ENCODE measurements at places on chromosomes 4 and X.
A peak's percentile ranks its signal among the peaks of the same experiment; 100 is the strongest.

GRCh38 chrX:2640436-2641150, 50.5 kb upstream of the CD99 start:
- DNase-seq: no peak

DNA sequence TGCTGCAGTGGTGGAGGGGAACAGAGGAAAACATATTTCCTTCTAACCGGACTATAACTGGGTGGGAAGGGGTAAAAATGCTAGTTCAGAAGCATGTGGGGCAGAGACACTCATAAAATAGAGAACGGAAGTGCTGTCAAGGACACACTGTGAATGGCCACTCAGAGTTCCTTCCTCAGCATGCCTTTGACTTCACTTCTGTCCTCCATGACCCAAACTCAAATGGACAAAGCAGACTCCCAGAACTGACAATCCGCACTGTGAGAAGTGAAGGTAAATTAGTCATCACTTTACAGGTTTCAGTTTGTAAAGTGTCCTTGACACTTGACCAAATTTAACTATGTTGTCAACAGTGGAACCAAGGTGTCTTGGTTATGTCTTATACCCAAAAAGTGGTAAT, 30.2 kb upstream of the ELF2 start:
- no peak for DNase-seq

DNA sequence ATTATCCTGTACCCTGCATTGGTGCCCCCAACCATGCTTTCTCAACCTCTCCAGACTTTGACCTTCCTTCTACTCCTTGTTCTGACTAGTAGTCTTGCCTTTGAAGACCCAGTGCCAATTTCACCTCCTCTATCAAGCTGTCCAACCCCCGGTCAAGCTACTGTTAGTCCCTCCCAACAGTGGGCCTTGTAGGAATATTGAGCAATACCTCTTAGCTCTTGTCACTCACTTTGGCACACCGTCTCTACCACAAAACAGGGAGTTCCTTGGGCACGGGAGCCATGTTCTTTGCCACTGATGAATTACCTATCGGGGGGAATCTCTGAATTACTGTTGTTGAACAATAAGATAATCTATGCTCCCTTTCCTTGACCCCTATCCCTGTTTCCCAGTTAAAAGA, 25.2 kb downstream of the LAS1L start:
- no peak for DNase-seq

GRCh38 chr4:80787306-80787705, 243.2 kb upstream of the BMP3 start:
- no peak for DNase-seq

- no peak for DNase-seq
Measured at GRCh38 chr4:181265370-181265769, 977.8 kb upstream of the TENM3 start.

- DNase-seq: no peak
Measured at GRCh38 chrX:130829526-130830515, 73.2 kb downstream of the ENOX2 start.

- no peak for DNase-seq
Measured at GRCh38 chr4:168682898-168683500, 186.1 kb downstream of the PALLD start.

- DNase-seq: no peak
Measured at GRCh38 chrX:143873343-143873742, 10.5 kb upstream of the UBE2NL start.

GRCh38 chrX:150370589-150371312, 7.6 kb downstream of the MAMLD1 start:
- no peak for DNase-seq

GRCh38 chrX:151393514-151393913, 3.5 kb upstream of the VMA21 start:
- DNase-seq: peak; percentile 29

DNA sequence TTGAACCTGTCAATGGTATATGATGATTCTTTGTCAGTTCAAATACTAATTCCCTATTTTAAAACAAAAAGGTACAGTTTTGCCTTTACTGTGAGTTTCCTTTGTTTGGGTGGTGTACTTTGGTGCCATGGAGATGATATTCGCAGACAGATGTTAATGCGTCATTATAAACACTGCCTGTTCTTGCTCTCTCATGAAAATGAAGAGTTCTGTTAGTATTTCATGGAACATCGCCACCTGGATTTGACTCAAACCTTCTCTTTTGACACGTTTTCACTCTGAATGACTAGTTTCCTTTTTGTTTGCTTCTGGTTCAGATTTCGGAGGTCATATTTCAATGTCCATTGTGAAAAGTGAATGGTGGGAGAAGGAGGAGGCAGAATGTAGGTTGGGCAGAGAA, 6.9 kb upstream of the CTSO start:
- no peak for DNase-seq

GRCh38 chr4:54614149-54614548, 43.6 kb upstream of the KIT start:
- no peak for DNase-seq

DNA sequence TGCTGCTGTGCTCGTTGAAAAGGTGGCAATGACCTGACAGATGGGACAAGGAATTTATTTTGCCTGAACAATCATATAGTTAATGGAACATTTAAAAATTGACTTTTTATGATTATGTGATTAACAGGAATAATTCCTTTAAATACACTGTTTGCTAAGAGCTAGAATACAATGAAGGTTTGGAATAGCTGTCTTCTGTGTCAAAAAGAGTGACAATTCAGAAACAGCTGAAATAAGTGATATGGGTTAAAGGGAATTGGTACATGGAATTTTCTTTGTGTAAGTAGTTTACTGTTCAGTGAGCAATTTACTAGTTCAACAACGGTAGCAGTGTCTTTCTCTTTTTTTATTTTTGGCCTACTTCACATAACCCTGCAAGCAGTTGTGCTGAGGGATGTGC, 1083.5 kb upstream of the GRID2 start:
- DNase-seq: no peak

DNA sequence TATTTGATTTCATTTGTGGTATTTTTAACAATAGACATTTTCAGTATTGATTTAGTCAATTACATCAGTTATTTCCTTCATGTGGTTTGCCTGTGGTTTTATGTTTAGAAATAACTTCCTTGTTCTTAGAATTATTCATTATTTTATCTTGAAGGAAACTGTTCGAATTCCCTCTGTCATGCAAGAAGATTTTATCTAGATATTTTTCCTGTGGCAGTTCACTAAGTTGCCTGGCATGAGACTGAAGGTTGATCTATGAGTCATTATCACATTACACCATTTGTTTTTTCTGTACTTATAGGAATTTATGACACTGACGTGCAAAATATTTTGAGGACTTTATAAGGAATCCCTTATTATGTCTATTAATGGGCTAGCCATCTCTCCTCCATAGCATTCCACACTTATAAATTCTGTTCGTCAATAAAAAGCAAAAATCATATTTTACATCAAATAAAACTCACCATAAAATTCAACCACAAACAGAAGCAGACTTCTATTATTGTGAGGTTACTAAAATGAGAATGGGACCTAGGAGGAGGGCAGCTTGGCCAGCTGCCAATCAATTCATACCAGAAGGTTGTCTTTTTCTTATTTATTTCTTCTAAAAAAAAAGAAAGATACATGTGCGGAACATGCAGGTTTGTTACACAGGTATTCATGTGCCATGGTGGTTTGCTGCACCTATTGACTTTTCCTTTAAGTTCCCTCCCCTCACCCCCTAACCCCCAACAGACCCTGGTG, 179.0 kb downstream of the KCNIP4 start:
- no peak for DNase-seq

- DNase-seq: no peak
Measured at GRCh38 chrX:107629540-107629909, 1.2 kb downstream of the PRPS1 start.

DNA sequence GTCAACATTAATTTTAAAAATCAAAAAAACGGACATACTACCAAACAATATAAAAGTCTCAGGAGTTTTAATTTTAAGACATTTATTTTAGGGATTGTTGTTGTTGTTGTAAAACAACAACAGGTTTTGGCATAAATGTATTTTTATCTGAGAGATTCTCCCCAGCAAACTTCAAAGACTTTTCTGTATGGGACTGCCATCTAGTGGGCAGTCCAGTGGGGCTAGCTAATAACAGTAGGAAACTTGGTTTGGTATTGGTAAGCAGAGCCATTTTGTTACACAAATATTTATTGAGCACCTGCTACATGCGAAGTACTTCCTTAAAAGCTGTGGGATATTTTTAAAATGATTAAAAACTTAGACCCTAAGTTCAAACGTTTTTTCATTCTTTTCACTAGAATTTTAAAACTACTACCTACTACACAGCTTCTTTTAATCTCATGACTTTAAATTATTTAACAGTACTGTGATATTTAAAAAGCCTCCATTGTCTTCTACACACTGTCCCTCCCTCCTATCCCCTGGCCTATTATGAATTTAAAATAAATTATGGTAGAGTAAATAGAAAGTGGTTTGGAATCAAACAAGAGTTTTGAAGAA, 1028.4 kb upstream of the INTU start:
- no peak for DNase-seq

DNA sequence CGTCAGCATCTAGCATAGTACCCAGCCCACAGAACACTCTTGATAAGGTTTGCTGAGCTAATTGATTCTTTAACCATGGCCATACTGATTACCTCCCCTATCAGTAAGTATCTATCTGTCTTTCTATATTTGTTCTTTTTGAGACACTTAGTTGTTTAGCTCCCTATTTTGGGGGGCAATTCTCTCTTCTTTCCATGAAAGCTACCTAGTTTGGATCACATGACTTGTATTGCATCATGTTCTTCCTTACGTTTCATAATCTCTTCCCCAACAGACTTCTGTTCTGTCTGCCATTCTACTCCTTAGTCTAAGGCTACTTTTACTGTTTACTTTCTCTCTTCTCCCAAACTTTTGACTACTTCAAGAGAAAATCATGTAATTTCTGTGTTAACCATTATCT, 39.0 kb downstream of the TBC1D19 start:
- DNase-seq: no peak

DNA sequence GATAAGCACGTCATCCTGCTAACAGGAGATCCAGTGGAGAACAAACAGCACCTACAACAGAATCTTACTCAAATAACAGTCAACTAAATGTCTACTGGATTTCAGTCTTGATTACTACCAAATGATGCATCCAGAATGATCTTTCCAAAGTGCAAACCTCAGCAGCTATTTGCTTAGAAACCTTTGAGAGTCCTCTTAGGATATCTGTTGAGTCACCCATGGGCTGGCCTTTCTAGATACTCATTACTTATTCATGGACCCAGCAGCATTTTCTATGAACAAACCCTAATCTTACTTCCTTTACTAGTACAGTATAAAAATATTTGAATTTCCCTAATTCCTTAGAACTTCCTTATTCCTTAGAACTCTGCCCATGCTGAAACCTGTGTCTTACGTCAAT, 118.5 kb upstream of the PABPC4L start:
- no peak for DNase-seq

DNA sequence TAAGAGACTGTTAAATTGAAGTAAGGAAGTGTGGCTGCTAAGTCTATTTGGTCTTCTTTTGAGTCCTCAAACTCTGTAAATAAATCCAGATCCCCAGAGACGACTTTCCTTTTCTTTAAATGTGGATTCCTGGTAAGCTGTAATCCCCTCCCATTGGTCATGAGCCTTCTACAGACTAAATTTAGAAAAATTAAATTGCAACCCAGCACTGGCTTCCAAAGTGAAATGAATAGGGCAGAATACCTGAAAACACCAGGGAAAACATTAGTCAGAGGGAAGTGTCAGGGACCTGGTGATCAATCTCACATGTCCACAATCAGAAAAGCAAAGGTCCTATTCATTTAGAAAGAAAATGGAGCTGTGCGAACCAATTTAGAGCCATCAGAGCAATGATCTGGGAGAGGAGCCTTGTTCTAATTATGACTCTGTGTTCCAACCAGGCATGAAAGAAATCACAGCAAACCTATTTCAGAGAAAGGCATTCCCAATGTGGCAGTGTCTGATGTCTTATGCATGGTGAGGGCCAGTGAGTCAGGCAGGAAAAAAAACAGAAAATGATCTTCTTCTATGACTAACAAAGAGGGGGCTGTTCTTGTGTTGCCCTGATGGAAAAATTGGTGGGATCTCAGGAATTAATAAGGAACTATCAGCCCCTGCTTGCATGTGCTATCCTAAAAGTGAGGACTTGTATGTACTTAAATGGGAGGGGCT, 19.8 kb upstream of the CCDC149 start:
- no peak for DNase-seq

DNA sequence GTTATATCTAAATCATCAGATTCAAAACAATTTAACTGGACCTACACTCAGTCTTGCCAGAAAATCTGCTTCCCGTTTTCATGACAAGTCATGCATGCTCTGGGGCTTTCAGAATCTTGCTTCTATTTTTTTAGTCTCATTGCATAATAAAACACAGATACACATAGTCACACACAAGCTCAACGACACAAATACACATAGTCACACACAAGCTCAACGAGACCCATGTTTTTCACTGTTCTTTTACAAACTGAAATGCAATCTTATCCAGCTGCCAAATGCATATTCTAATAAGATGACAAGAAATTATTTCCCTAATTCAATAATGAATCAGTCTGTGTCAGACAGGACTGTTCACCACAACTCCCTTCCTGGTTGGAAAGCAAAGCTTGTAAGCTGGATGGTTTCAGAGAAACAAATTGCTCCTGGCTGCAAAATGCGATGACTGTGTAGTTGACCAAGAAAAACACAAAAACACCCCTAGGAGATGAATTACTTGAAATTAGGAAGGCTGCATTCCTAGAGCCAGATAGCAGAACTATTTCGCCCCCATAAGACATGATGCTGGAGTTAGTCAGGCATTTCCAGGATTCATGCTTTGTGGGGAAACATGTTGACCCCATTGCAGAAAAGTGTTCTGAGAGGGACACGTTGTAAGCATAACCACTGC, 208.7 kb downstream of the CHIC2 start:
- no peak for DNase-seq

DNA sequence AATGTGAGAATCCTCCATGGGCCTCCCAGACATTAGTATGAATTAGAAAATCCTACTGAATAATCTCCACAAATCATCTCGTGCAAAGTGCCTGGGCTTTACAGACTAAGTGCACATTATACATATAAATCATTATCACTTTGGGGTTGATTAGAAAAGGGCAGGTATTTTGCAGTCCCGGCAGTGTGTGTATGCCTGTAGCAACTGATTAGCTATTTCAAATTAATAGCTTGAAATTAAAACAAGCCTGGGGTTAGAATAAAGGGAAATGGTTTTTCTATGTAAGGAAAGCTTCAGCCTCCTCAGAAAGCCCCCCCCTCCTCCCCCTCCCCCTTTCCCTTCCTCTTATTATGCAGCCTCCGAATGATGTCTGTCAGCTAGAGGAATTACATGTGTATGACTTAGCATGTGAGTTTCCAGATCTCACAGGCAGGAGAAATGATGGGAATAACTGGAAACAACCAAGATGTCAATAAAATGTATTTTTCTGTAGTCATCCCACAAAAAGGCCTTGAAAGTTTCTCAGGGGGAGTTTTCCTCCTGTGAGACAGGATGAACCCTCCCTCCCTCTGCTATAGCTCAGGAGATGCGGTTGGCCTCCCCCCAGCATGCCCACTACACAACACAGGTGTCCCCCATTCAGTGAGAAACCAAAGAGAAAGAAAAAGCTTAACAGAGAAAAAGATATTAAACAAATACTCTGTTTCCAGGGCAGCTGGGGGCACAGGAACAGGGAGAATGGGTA, 41.2 kb upstream of the RASGEF1B start:
- no peak for DNase-seq
